Progenitor cell of endocrine pancreas (in vitro differentiated cells): ENCODE measurements at places on chromosomes 11 and 22.

- DNase-seq: no peak
These were observed 1.7 kb downstream of the PTDSS2 start for GRCh38 chr11:451738-452137.

GRCh38 chr22:31893460-31893859, 50.9 kb upstream of the YWHAH start:
- DNase-seq: no peak

GRCh38 chr11:130582981-130583380, 134.5 kb downstream of the ADAMTS15 start:
- DNase-seq: no peak

DNA sequence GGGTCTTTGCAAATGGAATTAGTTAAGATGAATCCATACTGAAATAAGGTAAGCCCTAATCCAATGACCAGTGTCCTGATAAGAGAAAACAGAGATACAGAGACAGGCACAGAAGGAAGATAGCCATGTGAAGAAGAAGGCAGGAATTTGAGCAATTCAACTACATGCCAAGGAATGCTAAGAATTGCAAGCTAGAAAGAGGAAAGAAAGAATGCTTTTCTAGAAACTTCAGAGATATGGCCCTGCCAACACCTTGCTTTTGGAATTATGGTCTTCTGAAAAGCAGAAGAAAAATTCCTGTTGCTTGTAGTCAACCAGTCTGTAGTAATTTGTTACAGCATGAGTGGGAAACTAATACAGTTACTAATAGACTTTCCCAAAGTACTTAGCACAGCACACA, 111.3 kb downstream of the SLC17A6 start:
- no peak for DNase-seq

DNA sequence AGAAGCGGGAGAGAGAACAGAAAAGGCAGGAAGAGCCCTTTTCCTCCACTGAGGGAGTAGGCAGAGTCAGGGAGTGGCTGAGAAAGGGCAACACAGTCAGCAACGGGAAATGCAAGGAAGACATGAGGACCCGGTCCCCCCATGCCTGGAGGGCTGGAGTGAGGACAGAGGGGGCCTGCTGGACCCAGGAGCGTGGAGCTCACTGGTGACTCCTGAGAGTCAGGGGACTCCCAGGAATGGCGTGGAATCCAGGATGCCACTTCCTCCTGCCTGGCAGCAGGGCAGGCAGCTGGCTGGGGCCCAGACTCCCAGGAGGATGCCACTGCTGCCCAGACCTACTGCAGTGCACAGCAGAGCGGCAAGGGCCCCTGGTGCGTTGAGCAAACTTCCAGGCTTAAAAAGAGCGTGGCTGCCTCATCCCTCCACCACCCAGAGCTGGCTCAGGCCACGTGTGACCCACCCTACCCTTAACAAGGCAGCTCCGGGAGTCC, 11.3 kb downstream of the C11orf21 start:
- no peak for DNase-seq

- no peak for DNase-seq
These were observed 10.2 kb upstream of the FCHSD2 start for GRCh38 chr11:73152086-73152853.

DNA sequence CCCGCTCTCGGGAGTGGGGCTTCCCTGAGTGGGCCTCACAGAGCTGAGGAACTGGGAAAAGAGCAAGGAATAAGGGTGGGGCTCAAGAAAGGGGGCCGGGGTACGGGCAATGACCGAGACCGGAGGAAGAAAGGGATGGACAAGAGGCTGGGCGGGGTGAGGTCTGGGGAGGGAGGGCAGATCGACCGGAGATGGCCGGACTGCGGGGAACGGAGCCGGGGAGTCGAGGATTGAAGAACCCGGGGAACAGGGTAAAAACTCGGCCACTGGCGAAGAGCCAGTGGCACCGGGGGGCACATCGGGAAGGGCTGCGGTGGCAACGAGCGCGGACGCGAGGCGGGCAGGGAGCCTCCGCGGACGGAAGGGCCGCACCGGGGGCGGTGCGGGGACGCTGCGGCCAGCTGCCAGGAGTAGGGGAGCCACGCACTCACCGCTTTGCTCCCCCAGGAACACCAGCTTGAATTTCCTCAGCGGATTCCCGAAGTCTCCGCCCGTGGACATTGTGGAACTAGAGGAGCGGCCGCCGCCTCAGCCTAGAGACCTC, 667 bp downstream of the RAB6A start:
- DNase-seq: peak; percentile 12

DNA sequence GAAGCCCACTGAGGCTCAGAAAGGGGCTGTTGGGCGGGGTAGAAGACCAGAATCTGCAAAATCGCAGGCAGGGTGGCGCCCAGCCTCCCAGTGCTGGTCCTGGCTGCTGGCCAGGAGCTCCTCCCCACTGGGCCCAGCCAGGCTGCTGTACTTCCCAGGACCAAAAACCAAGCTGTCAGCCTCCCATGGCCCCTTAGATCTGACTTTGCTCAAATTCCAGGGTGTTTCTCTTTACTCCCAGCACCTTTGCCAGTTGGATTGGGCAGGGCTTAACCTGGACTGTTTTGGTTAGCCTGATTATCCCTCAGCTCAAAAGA, 44.2 kb upstream of the WEE1 start:
- no peak for DNase-seq

DNA sequence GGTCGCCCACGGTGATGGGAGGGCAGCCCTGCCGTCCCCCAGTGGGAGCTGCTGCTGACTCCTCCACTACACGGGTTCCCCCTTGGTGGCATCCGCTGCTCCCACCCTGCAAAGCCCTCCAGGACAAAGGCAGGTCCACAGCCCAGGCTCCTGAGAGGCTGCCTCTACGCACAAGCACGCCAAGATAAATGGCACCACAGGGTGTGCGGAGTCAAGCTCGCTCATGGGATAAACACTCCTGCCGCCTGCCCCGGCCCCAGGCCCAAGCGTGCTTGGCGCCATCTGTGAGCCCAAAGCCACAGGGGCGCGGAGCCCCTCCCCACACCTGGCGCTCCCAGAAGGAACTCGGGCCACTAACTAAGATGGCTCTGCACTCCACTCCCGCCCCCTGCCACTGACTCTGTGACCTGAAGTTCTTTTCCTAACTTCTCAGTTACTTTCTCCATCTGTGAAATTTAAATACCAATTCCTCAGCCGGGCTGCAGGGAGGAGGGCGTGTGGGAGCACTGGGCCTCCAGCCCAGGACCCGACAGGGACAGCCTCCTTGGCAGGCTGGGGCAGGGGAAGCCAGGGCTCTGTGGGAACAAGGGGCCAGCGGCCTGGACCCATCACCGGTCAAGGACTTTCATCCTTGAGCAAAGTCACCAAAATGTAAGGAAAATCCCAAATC, 14.9 kb downstream of the EHD1 start:
- no peak for DNase-seq

GRCh38 chr11:70263363-70263762, 7.1 kb upstream of the PPFIA1 start:
- DNase-seq: no peak

- no peak for DNase-seq
These were observed 60.4 kb downstream of the CHST1 start for GRCh38 chr11:45605051-45605450.

GRCh38 chr11:61447601-61448551, 18.0 kb downstream of the SDHAF2 start:
- DNase-seq: no peak
